ENCODE measurements at places on chromosomes 7 and 10. TPM values are rescaled to one million over a fixed set of nuclear protein-coding genes. Genes with fewer than 3 reads are reported as not detected.

GRCh38 chr7:137846827-137847567, at the start of gene DGKI:
Gene DGKI, minus strand, starts transcription at chr7:137846974.
- H3K27ac ChIP-seq: no peak within 1 kb of the TSS
- peaks cover 85% of the 10 kb centered on the region for H3K27me3 ChIP-seq
- no peaks in the 10 kb centered on the region for H3K36me3 ChIP-seq
- no peak for DNase-seq

GRCh38 chr10:121724282-121724681, 126.0 kb upstream of the FGFR2 start:
- peaks cover 9% of the 10 kb centered on the region for H3K27me3 ChIP-seq
- H3K4me1 ChIP-seq: no peaks in the 10 kb centered on the region
- H3K27ac ChIP-seq: no peak overlapping the region
- H3K36me3 ChIP-seq: no peaks in the 10 kb centered on the region

GRCh38 chr7:18353339-18353738, 142.2 kb upstream of the HDAC9 start:
- DNase-seq: no peak
- no peak overlapping the region for H3K4me3 ChIP-seq
- no peaks in the 10 kb centered on the region for H3K36me3 ChIP-seq

GRCh38 chr10:7892146-7892545, 73.8 kb downstream of the TAF3 start:
- H3K4me1 ChIP-seq: peaks cover 31% of the 10 kb centered on the region
- H3K27ac ChIP-seq: no peak overlapping the region
- H3K27me3 ChIP-seq: no peaks in the 10 kb centered on the region
- H3K36me3 ChIP-seq: peaks cover 11% of the 10 kb centered on the region

DNA sequence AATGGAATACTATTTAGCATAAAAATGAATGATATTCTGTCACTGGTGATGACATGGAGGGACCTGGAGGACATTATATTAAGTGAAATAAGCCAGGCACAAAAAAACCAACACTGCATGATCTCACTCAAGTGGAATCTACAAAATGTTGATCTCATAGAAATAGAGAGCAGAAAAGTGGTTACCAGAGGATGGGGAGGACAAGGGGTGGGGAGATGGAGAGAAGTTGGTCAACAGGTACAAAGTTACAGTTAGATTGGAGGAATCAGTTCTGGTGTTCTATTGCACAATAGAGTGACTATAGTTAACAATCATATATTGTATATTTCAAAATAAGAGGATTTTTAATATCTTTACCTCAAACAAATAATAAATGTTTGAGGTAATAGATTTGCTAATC, 24.7 kb upstream of the SLC18A3 start:
- peaks cover 26% of the 10 kb centered on the region for H3K27me3 ChIP-seq
- no peak overlapping the region for H3K4me3 ChIP-seq
- no peak overlapping the region for H3K27ac ChIP-seq
- no peaks in the 10 kb centered on the region for H3K36me3 ChIP-seq
- DNase-seq: no peak

CTAGE4 gene
- 0.90 TPM for total RNA-seq

C10orf105 gene
- total RNA-seq: 0.24 TPM
